ENCODE measurements at places on chromosomes 6 and 20.

GRCh38 chr20:63273635-63274380, 1.2 kb downstream of the ARFGAP1 start:
- no peak for DNase-seq

DNA sequence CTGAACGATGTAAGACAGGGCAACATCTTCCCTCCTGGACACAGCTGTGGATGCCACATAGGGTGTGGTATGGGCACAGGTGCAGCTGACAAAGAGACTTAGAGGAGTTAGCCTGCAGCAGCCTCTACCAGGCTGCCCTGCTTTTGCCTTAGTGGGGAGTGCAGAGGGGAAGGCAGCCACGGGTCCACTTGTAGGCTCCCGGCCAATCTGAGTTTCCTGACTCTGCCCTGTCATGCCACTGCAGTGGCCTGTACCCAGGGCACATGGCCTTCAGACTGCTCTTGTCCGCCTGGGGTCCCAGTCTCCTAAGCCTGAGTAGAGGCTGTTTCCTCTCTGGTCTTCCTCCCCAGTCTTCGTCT, 17.1 kb upstream of the CST9L start:
- DNase-seq, result no peak

- DNase-seq, result no peak
Measured at GRCh38 chr20:20820785-20821483, 108.5 kb upstream of the RALGAPA2 start.

DNA sequence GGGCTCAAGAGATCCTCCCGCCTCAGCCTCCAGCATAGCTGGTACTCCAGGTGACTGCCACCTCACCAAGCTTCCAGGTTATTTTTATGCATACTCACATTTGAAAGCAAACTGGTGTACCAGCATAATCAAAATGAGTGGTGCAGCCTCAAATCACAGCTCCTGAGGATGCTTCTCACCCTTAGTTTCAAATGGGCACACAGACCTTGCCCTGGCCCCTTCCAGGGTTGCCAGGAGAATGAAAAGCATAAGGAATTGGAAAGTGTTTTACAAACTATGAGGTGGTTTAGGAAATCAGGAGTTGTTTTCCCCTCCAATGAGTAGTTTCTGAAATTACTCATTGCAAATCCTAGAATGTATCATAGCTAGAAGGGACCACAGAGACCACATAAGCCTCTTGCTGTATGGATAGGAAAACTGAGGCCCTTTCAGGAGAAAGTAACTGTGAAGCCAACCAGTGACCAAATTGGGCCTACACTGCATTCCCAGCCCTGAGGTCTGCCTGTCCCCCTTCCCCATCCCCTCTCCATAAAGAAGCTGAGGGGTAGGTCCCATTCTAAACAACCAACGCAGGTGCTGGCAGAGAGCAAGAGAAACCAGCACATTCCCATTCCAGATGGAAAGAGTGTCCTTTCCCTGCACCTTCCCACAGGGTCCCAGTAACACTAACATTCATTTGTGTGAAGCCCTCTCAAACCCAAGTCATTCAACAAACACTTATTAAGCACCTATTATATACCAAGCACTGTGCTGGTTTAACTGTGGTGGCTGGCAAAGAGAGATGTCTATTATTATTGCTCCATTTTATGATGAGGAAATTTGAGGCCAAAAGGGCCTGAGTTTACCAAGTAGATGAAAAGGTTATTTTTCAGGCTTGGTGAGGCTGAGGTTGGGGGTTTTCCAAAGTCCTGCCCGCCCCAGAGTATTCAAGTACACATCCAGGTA, 2.1 kb upstream of the E2F1 start:
- no peak for DNase-seq

- DNase-seq, result peak; percentile 3
Measured at GRCh38 chr6:15623276-15624116, 39.3 kb downstream of the DTNBP1 start.

GRCh38 chr20:24070679-24071078, 82.1 kb upstream of the GGTLC1 start:
- no peak for DNase-seq

DNA sequence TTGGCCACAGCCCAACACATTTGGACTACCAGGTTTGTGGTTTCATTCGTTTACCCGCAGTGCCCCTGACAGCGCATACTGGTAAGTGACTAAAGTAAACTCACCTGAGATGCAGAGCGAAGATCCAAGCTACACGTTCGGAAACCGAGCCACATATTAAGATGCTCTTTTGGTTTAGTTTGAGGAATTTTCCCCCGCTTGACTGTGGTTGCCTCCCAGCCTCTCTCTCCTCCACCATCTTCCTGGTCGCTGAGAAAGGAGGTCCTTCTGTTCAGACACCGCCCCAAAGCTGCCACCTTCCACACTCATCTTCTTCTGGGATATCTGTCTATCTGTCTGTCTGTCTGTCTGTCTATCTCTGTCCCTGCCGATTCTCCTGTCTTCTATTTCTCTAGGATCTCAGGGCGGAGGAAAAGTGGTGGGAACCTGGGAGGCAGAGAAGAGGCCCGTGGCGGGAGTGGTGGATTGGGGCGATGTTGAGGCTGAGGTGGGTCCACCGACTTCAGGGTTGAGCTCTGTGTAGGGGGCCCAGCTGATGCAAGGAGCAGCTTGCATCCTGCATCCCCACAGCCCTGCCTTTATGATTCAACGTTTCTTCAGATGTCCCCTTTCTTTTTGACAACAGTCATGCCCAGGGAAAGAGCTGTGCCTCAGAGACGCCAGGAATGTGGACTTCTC, 196.9 kb upstream of the ZNF184 start:
- DNase-seq, result no peak

GRCh38 chr6:99241905-99242534, 107.5 kb downstream of the FAXC start:
- DNase-seq, result no peak

GRCh38 chr6:141421378-141421777, 711.3 kb upstream of the GJE1 start:
- no peak for DNase-seq

- DNase-seq, result no peak
Measured at GRCh38 chr20:34124469-34125249, 12.6 kb upstream of the EIF2S2 start.

GRCh38 chr20:59013959-59014608, 5.1 kb upstream of the TUBB1 start:
- DNase-seq, result peak; percentile 42

GRCh38 chr20:49663112-49663511, 50.6 kb downstream of the B4GALT5 start:
- DNase-seq, result no peak

All from CD4-positive, alpha-beta T cell treated with Interleukin-21 for 1 hour (primary cell).